ENCODE measurements at places on chromosomes 7 and 10.

DNA sequence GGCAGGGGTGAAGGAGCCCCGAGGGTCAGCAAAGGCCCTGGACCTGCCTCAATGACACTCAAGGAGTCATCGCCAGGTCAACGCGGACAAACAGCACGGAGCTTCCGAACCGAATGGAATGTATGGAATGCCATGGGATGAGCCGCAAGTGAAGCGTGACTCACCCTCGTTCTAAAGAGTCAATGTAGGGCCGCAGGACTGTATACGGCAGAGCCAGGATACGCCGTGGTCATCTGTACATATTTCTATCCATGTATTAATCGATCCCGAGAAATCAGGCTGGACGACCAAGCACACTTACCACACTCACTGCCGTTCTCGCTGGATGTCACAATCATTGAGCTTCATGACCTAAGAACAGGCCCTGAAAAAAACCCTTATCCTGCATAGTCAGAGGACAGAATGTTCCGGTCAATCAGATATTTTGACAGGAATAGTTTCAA is 4.3 kb downstream of the SNX8 start:
- DNase-seq: no peak

- DNase-seq: no peak
Observed at GRCh38 chr10:75875740-75876139, 444.3 kb downstream of the LRMDA start.

DNA sequence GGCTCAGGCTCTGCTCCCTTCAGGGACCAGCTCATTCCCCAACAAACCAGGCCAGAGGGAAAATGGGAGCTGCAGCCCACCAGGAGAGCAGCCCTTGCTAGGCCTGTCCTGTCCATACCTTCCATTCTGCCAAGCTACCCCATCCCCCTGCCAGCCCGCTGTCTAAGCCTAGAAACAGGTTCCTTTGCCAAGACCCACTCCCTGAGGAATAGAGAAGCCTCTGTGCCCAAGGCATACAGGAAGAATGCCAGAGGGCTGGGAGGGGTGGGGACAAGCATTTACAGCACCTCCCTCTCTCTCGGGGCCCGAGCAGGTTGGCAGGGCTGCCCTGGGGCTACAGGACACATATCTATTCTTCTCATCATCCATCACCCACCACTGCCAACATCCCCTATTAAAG is 178.3 kb downstream of the GRID1 start:
- no peak for DNase-seq

GRCh38 chr7:93860261-93860660 is 30.3 kb downstream of the TFPI2 start:
- no peak for DNase-seq
